ENCODE measurements at places on chromosomes 12 and 14.

DNA sequence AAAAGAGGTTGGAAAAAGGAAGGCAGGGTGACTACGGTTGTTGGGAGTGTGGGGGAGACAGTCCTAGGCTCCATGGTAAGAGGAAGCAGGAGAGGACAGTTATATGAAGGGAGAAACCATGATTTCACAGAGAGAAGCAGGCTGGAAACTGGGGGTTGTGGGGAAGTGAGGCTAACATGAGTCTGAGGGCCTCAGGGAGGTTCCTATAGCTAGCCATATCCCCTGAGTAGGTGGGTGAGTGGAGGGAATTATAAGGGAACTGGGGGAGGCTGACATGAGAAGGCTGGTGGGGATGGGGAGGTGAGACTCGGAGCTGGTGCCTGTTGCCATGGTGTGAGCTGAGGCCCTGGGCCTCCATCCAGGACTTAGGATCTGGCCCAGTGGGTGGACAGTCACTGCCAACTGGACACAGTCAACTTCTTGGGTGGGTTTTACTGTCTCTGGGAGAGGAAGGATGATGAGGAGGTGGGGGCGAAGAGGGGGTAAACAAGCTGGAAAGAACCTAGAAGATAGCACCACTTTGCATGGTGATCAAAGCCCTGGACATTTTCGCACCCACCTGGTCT is 1.4 kb downstream of the RNASE13 start:
- DNase-seq, result no peak

- DNase-seq, result no peak
These were observed 207.0 kb upstream of the CDKN3 start for GRCh38 chr14:54189748-54190354.

GRCh38 chr12:71870416-71870815 is 30.9 kb downstream of the TBC1D15 start:
- no peak for DNase-seq

- DNase-seq, result no peak
These were observed 48.3 kb upstream of the SLC6A15 start for GRCh38 chr12:84960918-84961317.

DNA sequence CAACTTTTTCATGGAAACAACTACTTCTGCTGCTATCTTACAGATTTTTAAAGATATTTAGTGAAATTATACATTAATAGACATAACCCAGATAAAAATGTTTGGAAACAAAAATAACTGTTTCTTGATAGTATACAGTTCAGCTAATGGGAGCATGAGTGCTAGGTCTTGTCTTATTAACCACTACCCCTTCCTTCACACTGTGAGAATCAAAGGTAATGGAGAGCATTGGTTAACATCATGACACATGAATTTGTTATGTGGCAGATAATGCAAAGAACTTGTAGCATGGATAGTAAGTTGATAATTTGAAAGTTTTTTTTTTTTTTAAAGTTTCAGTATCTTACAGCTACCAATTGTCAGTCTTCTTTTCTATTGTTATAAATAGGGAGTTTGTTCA is 44.2 kb downstream of the CCDC91 start:
- no peak for DNase-seq

GRCh38 chr12:102023343-102023930 is 38.4 kb downstream of the WASHC3 start:
- no peak for DNase-seq

All from CD4-positive, alpha-beta T cell treated with Interleukin-10 for 1 hour (primary cell).